ENCODE measurements at places on chromosomes 2 and 18.

- DNase-seq: no peak
Measured at GRCh38 chr2:111628221-111628620, 255.8 kb downstream of the ANAPC1 start.

- no peak for DNase-seq
Measured at GRCh38 chr2:26838121-26838906, 9.6 kb upstream of the DPYSL5 start.

DNA sequence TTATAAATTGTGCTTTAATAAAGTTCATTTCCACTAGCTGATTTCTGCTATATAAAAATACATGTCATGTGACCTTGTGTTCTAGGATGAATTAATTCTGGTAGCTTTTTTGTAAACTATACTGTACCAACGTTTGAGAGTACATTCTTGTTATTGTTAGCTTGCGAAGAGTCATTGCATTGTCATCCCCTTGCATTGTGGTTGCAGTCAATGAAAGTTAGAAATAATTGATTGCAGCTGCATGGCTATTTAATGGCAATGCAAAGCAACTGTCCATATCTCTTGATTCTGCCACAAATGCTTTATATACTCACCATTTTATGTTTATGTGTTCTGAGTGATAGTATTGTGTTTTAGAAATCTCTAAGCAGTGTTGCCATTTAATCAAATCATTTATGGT is 91.6 kb downstream of the ZNF407 start:
- no peak for DNase-seq

DNA sequence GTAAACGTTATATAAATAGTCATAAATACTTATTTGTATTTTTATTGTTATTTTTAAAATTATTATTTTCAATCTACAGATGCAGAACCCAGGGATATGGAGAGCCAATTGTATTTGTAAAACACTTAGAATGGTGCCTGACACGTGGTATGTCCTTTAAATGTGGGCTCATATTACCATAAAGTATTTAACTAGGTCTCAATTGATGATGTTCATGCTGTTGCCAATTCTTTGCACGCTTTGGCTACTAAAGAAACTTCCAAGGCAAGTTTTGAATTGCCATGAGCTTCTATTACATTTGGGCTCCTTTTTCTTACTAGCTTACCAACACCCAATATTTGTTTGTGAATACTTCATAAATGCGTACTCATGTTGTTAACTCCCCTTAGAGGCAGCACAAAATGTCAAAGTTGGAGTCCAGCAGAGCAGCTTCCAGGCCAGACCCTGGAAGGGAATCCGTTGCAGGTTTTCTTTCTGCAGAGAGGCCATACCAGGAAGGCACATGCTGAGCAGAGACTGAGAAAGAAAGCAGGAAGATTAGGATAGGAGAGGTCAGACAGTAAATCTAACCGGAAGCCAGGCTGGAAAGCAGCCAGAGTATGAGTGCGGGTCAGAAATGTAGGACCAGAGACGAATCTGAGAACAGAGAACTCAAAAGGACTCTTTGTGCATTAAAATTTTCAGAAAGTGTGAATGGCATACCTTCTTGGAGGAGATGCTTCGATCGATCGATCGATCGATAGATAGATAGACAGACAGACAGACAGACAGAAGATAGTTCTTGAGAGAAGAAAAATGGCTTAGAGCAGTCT is 4.2 kb upstream of the NOSTRIN start:
- DNase-seq: no peak

GRCh38 chr2:235541838-235542549 is 48.2 kb downstream of the AGAP1 start:
- no peak for DNase-seq

- no peak for DNase-seq
Measured at GRCh38 chr2:110854355-110855081, 122.1 kb downstream of the ACOXL start.

DNA sequence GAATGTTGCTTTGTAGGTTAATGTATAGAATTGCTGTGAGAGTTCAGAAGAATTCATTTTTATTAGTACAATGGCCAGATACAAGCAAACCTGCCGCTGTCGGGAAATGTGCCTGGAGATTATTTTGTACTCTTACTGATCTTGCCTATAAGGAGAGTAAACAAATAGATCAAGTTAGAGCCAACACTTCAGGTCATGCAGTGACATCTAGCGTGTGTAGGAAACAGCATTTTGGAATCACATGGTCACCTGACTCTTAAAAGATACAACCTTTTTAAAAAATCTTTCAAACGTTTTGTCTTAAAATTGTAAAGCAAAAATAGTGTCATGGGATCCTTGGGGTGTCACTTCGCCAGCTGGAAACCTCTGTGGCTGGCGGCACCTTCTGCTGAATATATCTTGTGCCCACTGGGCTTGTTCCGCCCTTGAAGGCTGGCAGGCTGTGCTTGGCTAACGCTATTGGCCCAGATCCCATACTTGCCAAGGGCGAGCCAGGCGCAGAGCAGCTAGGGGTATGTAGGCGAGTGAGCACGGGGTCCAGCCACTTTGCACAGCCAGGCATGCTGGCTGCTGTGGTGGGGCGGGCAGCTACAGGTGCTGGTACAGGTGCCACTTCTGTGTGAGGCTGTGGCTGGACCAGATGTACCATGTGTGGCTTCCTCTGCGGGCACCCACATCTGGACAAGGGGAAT is 19.5 kb upstream of the RPRM start:
- no peak for DNase-seq

DNA sequence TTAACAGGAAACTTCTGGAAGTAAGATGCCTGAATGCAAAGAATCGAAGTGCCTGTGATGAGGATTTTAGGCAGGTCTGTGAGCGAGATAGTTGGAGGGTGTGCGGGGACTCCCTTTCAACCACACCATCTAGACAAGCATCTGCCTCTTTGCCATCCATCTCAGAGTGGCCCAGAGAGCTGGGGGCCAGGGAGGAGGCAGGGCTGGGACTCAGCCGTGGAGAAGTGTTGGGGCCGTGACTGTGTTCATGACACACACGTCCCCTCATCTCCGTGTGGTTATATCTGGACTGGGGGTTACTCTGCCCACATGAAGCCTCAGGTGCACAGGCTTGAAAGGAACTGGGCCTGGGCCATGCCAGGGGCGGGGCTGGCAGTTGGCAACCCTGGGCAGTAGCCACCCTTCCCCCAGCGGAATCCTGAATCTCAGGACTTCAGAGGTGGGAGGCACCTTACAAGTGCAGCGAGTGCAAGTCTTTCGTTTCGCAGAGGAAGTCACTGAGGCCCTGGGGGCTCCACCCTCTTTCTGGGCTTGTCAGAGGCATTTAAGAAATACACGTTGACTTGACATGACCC is 112.5 kb downstream of the SLC4A3 start:
- DNase-seq: no peak

DNA sequence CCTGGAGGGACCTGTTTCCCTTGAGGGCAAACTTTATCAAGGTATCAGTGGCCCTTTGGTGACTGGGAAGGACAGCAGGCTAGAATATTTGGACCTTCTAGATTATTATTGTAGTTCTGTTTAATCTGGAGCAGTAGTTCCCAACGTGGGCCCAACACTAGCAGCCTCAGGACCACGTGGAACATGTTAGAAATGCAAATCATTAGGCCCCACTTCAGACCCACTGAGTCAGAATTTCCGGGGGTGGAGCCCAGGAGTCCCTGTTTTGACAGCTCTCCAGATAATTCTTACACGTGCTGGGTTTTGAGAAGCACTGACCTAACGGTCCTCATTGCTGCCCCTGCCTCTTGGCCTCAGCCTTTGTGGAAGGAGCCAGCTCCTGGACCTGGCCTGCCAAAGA is 25.5 kb upstream of the DYNC2LI1 start:
- no peak for DNase-seq

GRCh38 chr2:241061275-241061674 is 40.8 kb downstream of the MTERF4 start:
- no peak for DNase-seq

DNA sequence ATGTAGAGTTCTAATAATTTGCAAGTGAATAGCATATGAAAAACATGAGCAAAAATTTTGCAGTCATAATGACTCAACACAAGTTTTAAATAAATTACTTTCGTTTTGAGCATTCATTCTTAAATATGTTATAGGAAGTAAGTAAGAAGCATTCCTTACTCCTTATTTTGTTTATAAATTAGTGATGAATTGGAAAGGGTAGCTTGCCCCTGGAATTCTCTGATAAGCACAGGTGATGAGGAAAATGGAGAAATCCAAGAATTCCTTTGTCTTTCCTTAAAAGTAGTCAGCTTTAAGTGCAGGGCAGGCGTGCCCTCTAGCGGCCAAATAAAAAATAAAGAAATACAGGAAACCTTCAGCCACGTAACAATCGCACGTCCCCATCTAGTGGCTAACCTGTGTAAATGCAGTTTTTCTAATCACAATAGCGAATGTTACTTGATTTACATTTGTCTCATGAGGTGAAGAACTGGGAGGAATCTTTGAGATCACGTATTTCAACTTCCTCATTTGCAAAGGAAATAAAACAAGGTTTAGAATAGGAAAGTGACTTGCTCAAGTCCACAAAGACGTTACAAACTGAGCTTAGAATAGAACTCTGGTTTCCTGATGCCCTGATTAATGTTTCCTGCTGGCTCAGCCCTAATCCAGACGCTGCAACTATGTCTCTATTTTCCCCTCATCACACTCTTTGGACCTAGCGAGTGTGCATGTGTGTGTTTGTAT is 47.2 kb upstream of the ZNG1B start:
- no peak for DNase-seq

DNA sequence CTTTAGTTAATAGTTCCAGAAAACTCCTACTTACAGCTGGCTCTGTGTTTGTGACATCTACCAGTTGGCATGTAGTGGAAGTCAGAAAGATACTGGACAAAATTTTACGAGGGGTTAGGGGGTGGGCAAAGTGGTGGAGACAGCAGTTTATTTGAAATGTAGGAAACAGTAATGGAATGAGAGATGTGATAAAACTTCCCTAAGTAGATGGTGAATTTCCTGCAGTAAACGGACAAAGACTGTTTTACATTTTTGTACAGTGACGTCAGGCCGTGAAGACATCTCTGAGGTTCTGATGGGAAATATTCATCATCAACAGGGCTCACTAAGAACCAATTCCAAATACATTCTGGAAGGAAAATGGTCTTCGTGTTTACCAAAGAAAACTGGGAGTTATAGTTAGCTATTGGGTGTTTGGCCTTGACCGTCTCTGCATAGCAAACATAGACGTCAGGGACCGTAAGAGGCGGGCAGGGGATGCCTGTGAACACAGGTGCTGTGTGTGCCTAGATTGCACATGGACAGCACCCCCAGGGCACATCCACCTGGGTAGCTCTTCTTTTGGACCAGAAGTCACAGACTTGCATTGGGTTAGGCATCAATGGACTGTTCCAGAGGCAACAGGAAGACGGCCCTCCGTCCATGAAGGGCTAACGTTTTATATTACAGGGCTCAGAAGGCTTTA is 131.5 kb downstream of the ZNF516 start:
- no peak for DNase-seq

GRCh38 chr2:12720754-12721378 is 4.1 kb downstream of the TRIB2 start:
- DNase-seq: no peak

DNA sequence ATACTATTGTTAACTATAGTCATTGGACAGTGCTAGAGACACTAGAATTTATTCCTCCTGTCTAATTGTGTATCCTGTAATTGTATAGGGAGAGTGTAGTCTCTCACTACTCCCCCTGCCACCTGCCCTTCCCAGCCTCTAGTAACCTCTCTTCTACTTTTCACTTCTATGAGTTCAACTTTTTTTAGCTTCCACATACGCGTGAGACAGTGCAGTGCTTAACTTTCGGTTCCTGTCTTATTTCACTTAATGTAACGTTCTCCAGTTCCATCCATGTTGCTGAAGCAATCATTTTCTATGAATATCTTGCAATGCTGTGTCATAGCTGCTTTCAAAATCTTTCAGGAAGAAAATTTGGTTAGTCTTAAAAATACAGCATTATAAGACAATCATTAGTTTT is 22.8 kb upstream of the RUFY4 start:
- no peak for DNase-seq

GRCh38 chr18:1663879-1664705 is 759.4 kb downstream of the ADCYAP1 start:
- DNase-seq: no peak

GRCh38 chr2:187129868-187130267 is 280.9 kb upstream of the ZSWIM2 start:
- no peak for DNase-seq

GRCh38 chr2:240182476-240182875 is 42.0 kb upstream of the OTOS start:
- DNase-seq: no peak

- DNase-seq: no peak
Measured at GRCh38 chr18:8741117-8741516, 35.8 kb downstream of the MTCL1 start.

DNA sequence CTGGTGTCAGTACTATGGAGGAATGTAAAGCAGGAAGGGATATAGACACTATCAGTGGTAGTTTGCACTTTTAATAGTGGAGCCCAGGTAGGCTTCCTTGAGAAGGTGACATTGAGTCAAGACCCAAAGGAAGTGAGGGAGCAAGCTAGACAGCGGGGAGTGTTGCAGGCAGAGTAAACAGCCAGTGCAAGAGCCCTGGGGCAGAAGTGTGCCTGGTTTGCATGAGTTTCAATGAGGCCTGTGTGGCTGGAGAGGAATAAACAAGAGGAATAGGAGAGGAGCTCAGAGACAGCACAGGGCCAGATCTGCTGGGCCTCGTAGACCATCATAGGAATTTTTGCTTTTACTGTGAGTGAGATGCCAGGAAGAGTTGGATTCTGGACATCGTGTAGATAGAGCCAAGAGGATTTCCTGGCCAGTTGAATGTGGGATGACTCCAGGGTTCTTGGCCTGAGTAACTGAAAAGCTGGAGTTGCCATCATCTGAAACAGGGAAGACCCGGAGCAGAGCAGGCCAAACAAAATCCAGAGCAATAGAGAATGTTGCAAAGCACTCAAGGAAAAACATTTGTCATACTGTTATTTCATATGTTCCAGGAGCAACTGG is 102.5 kb downstream of the SP3 start:
- no peak for DNase-seq

GRCh38 chr2:54710216-54710615 is 13.2 kb upstream of the EML6 start:
- no peak for DNase-seq

GRCh38 chr2:108909275-108909823 is 79.7 kb downstream of the EDAR start:
- DNase-seq: no peak

GRCh38 chr2:28117104-28117596 is 226.6 kb downstream of the BABAM2 start:
- DNase-seq: no peak

DNA sequence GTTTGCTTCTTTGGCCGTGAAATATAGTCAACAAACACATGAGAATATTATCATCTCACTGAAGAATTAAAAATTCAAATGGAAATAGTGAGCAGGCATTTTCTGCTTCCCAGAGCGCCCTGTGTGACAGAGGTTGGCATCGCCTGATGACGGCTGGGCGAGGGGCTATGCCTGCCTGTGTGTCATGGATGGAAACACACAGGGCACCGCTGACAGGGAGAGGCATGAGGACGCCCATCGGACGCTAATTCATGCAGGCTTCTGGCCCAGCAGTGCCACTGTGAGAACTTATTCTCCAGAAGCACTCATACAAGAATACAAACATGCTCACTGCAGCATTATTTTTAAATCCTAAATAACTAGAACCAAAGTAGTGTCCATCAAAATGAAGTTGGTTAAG is 61.4 kb upstream of the OTOS start:
- no peak for DNase-seq

- no peak for DNase-seq
Measured at GRCh38 chr2:36704475-36705150, 8.1 kb downstream of the VIT start.
